Panc1 (cell line): ENCODE measurements at places on chromosomes 11 and 22. TPM values are rescaled to one million over a fixed set of nuclear protein-coding genes. Genes with fewer than 3 reads are reported as not detected.

The OR9G4 gene
- total RNA-seq: not detected

DNA sequence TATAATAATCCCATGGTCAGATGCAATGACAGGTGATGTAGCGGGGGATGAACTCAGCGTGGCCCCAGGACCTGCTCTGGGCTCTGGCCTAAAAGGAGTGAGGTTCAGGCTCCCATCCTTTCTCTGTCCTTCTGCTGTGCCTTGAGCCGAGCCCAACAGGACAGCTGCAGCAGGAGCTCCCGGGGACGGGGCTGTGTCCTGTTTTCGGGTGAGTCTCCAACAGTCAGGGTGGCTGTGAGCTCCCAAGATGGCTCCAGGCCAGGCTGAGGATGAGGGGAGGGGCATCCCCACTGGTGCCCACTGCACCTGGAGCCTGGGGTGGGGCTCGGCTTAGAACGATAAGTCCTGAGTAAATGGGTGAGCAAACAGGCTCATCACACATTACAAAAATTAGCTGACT is 1385.0 kb downstream of the BRD1 start:
- no peak for DNase-seq

- no peak for DNase-seq
Measured at GRCh38 chr11:62306227-62306626, 7.4 kb upstream of the SCGB1D4 start.

GRCh38 chr22:50547263-50547985 is 1.7 kb downstream of the KLHDC7B start:
- DNase-seq: no peak

GRCh38 chr11:115162919-115163318 is 341.3 kb downstream of the CADM1 start:
- no peak for DNase-seq

GRCh38 chr22:32165681-32166080 is 6.6 kb upstream of the C22orf42 start:
- DNase-seq: no peak

- no peak for DNase-seq
Measured at GRCh38 chr11:73507086-73507485, 90.8 kb downstream of the FAM168A start.

- DNase-seq: no peak
Measured at GRCh38 chr11:125974284-125974683, 28.4 kb downstream of the VSIG10L2 start.

DNA sequence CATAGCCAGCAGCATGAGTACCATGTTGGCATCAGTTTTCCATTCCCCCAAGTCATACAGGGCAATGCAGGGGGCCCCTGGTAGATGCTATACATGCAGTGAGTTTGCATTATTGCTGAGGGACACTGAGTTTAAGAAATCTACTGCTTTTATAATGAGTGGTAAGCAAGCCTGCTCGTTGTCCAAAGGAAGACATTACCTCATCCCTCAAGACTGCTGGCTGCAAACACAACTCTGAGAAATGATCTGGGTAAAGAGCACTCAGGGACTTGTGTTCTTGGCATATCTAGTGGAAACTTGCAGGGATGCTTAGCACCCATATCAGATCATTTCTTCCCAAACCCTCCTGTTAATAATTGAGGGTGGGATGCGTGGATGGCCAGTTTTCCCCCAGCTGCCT is 77.9 kb downstream of the CWC15 start:
- DNase-seq: no peak
